Stimulated activated CD4-positive, alpha-beta T cell treated with anti-CD3 and anti-CD28 coated beads, Interleukin-1b, Interleukin-23, amount 100 ng/mL, for 24 hours (primary cell): ENCODE measurements at places on chromosomes 6 and 20.

- no peak for DNase-seq
Observed at GRCh38 chr6:68975064-68975463, 340.0 kb downstream of the ADGRB3 start.

- peak; percentile 52 for DNase-seq
Observed at GRCh38 chr6:15879371-15880261, 216.8 kb upstream of the DTNBP1 start.

DNA sequence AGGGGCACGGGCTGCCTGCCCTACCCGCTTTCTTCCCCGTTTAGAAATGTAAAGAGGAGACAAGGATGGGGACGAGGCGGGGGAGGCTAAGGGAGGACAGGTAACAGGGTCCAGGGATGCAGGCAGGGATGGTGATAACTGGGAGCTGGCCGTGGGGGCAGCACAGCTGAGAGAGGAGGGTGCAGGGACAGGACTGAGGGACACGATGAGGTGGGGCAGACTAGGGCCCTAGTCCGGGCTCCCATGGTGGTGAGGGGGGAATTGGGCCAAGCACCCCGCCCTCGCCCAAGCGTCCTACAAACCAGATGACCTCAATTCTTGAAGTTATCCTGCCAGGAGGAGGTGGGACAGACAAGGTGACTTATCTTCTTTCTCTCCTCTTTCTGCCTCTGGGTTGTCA lies 44.4 kb upstream of the MDFI start:
- no peak for DNase-seq

GRCh38 chr6:66986940-66987339 lies 1279.9 kb upstream of the EYS start:
- DNase-seq, result no peak

DNA sequence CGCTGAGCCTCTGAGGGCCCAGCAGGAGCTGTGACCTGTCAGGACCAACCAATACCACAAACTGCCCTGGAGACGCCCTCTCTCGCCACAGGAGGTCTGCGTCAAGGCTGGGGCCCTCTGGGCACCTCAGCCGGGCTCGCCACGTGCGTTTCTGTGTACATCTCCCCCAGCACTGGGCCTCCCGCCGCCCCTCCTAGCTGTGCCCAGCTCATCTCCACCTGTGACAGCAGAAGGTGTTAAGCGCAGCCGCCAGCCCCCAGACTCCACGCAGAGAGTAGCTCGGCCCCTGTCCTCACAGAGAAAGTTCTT lies 91.4 kb downstream of the TAF4 start:
- DNase-seq, result no peak

GRCh38 chr6:87184762-87185250 lies 29.4 kb downstream of the ZNF292 start:
- DNase-seq, result no peak

GRCh38 chr6:48744948-48745347 lies 634.0 kb upstream of the PTCHD4 start:
- no peak for DNase-seq

DNA sequence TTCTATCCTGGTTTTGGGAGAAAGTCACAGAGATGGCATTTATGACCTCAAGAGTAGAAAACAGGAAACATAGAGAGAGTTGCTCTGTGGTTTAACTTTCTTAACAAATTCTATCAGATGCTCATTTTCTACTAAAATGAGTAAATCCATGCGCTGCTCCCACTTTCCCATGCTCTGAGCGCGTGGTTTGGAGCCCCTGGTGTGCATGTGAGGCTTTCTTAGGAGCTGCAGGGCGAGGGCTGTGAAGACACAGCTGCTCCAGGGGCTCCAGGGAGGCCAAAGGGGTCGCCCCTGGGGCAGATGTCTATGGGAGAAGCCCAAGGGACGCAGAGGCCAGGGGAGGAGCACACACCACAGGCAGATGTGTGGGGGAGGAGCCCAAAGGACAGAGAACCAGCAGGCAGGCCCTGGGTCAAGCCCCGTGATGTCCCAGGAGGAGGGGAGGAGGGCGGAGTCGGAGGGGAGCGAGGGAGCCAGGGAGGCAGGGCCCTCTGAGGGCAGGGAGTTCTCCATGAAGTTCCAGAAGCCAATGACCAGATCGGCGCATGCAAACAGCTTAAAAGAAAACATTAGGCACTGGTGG lies 122.9 kb downstream of the IRF4 start:
- no peak for DNase-seq

- no peak for DNase-seq
Observed at GRCh38 chr6:169763308-169763707, 11.9 kb downstream of the ERMARD start.

- no peak for DNase-seq
Observed at GRCh38 chr6:1670711-1671462, 61.2 kb downstream of the FOXC1 start.

- DNase-seq, result no peak
Observed at GRCh38 chr20:1952737-1953530, 40.9 kb downstream of the PDYN start.
